ENCODE measurements at places on chromosomes 2 and 18.

DNA sequence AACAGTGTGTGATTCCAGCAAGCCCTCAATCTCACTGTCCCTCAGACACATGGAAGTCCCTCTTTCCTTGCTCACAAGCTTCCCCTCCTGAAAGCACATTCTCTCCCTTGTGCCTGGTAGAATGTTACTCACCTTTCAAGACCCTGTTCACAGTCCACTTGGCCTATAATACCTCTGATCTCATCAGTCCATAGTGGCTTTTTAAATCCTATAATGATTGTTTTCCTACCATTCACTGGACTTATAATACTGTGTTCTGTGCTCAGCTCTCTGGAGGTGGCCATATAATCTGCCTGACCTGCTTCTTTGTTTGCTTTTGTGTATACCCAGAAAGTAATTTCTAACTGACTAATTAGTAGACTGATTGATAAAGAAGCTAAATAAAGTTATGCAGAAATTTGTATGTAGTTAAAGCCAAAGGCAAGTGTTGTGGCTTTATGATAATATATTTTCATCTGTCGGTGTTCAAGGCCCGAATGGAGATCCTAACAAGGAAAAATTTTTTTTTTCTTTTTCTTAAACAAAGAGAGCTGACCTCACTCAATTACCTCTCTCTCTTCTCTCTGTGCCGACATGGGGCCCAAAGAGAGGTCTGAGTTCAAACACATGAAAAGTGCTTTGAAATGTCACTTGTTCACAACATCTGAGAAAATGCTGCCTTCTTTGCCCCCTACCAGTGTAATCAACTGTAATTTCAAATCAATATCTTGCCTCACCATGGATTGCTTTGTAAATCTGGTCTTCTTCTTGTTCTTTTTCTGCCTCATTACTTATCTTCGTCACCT is 1033.0 kb upstream of the PIK3C3 start:
- no peak for DNase-seq

- peak; percentile 9 for DNase-seq
Measured at GRCh38 chr2:239294571-239295054, 106.2 kb downstream of the HDAC4 start.

DNA sequence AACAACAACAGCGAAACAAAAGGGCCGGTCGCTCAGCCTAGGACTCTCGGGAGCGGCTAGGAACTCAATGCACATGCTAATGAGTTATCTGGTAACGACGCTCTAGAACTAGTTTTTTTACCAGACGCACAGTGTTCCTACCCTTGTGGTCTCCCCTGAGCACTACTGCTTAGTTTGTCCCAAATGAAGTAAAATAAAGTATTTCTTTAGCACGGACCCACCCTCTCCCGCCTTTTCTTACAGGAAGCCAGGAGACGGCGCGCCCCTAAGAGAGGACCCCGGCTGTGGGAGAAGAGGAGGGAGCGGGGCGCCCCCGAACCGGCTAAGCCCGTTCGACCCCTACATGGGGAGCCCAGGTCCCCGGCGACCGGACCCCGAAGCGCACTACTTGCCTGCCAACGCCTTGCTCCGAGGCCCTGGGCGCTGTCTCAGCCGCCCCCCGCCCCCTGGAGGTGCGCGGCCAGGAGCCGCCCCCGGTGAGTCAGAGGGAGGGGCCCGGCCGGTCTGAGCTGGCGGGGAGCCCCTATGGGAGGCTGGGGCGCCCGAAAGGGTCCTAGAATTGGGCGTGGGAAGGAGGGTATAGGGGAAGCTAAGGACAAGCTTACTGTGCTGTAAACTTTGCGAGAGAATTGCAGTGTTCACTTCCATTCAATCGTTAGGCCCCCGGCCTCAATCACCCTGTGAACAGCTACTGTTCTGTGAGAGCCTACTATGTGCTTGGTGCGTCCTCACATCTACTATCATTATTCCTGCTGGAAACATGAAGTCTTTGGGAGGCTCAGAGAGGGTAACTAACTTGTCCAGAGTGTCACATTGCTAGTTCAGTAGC is 3.6 kb upstream of the CAPG start:
- DNase-seq = no peak

DNA sequence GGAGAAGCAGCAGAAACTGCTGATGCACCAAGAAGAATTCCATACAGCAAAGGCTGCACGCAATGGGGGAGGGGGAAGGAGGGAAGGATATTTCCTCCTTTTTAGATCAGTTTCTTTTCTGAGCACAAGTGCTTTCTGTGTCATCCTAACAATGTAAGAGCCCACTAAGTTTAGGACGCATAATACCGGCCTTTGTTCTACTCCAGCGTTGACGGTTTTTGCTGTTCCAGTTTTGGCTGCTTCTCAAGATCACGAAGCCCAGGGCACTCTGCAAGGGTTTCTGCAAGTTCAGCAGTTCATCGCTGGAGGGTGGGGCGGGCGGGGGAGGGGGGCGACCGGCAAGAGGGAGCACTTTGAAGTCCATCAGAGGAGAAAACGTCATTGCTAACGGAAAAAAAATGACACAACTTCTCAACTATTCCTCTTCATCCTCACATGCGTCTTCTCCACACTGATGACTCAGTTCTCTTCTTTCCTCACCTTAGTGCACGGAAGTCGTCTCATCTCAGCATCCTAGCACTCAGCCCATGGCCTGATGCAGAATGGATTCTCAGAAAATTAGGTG is 8.7 kb downstream of the FAM178B start:
- peak; percentile 54 for DNase-seq

- DNase-seq = no peak
Measured at GRCh38 chr2:33404321-33404720, 72.1 kb upstream of the RASGRP3 start.

All from head of caudate nucleus (tissue), 42 donors.